Endothelial cell (in vitro differentiated cells): ENCODE measurements at places on chromosomes 4 and X. TPM values are rescaled to one million over a fixed set of nuclear protein-coding genes. Genes with fewer than 3 reads are reported as not detected.

- H3K27me3 ChIP-seq: peaks cover 1% of the 10 kb centered on the region
- H3K4me1 ChIP-seq: no peaks in the 10 kb centered on the region
- H3K27ac ChIP-seq: no peak overlapping the region
- no peak overlapping the region for H3K4me3 ChIP-seq
- H3K36me3 ChIP-seq: no peaks in the 10 kb centered on the region
These were observed 82.7 kb downstream of the MXRA5 start for GRCh38 chrX:3263681-3264126.

DNA sequence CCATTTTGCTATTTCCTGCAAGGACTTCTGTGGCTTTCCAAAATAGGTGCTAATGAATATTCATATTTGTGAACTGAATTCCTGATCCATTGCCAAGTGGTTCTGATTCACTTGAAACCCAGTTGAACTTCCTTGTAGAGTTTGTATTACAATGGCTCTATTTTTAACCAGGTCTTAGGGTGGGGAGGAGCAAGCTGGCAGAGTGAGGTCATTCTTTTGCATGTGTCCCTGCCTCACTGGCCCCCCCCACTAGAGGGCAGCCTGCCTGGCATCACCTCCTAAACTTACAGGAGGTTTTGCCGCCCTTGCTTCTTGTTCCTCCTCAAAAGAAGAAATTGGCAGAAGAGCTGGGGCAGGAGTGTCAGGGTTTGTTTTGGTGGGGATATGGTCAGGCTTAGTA, 10.5 kb downstream of the PTTG2 start:
- H3K36me3 ChIP-seq: no peaks in the 10 kb centered on the region
- H3K4me3 ChIP-seq: no peak overlapping the region
- peaks cover 2% of the 10 kb centered on the region for H3K27me3 ChIP-seq

- no peak overlapping the region for H3K27ac ChIP-seq
- DNase-seq: no peak
- H3K27me3 ChIP-seq: no peaks in the 10 kb centered on the region
- no peaks in the 10 kb centered on the region for H3K4me1 ChIP-seq
These were observed 15.6 kb upstream of the ADGRA3 start for GRCh38 chr4:22531311-22532019.

- no peak for DNase-seq
- H3K4me1 ChIP-seq: peaks cover 3% of the 10 kb centered on the region
- H3K4me3 ChIP-seq: no peak overlapping the region
- no peaks in the 10 kb centered on the region for H3K36me3 ChIP-seq
These were observed 145.0 kb upstream of the AADAT start for GRCh38 chr4:170234800-170235199.

DNA sequence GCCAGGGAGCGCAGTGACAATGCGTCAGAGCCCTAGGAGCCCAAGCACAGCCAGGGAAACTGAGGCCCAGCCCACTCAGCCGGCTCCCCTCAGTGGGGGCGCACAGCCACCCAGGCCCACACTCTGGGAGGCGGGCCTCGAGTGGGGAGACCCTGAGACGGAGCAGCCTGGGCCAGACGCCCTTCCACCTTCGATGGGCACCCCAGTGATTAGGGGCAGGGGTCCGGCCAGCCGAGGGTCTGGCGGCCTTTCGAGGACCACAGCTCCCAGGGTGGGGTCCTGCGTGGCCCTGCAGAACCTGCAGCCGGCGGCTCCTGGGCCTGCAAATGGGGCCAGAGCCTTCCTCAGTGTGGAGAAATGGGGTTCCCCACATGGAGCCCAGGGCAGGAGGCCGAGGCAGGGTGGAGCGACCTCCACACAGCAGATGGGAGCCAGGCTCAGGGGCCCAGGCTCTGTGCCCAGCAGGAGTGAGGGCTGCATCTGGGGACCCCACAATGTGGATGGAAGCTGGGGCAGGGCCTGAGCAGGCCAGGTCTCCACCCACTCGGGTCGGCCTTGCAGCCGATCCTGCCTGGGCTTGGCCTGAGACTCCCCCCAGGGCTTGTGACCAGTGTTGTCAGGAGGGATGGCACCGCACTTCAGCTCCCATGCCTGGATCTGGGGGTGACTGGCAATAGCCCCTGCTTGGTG, 5.0 kb downstream of the HGFAC start:
- H3K36me3 ChIP-seq: peaks cover 3% of the 10 kb centered on the region
- no peaks in the 10 kb centered on the region for H3K4me1 ChIP-seq
- H3K27ac ChIP-seq: no peak overlapping the region
- DNase-seq: no peak

- H3K4me3 ChIP-seq: no peak overlapping the region
- peaks cover 3% of the 10 kb centered on the region for H3K4me1 ChIP-seq
- DNase-seq: no peak
- no peak overlapping the region for H3K27ac ChIP-seq
These were observed 112.0 kb upstream of the ADRA2C start for GRCh38 chr4:3654036-3654807.

Gene GLOD5
- total RNA-seq: not detected

Gene RNF4
- total RNA-seq: 65.0 TPM

Gene NAP1L3
- total RNA-seq: 18.3 TPM

Gene SAGE1
- total RNA-seq: 0.15 TPM

Gene SLC16A2
- 32.4 TPM for total RNA-seq
